ENCODE measurements at places on chromosomes 11 and 22.

GRCh38 chr11:111933872-111934271 is 3.3 kb upstream of the DIXDC1 start:
- no peak for DNase-seq

GRCh38 chr11:122045181-122045586 is 70.8 kb downstream of the BLID start:
- DNase-seq, result no peak

GRCh38 chr11:26276798-26277424 is 55.0 kb upstream of the ANO3 start:
- peak; percentile 53 for DNase-seq

DNA sequence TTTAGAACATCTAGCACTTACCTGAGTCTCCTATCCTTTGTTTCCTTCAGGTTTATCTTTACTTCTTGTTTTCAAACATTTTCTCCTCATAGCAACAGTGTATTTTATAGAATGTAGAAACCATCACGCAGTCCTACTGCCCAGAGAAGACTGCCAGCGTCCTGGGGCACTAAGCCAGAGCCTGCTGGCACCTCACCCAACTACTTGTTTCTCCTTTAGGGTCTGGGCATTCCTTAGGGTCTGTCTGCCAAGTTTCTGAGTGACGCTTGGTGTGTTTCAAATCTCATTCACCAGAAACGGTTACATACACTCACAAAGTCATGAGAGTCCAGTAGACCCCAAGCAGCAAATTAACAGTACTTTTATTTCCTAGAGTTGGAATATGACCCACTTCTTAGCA is 49.6 kb upstream of the SLC25A1 start:
- no peak for DNase-seq

- no peak for DNase-seq
Measured at GRCh38 chr11:71429701-71430100, 18.5 kb downstream of the DHCR7 start.

- peak; percentile 95 for DNase-seq
Measured at GRCh38 chr11:67464411-67465188, 4.5 kb downstream of the TMEM134 start.

GRCh38 chr11:17639091-17639490 is 80.3 kb upstream of the MYOD1 start:
- DNase-seq, result no peak

DNA sequence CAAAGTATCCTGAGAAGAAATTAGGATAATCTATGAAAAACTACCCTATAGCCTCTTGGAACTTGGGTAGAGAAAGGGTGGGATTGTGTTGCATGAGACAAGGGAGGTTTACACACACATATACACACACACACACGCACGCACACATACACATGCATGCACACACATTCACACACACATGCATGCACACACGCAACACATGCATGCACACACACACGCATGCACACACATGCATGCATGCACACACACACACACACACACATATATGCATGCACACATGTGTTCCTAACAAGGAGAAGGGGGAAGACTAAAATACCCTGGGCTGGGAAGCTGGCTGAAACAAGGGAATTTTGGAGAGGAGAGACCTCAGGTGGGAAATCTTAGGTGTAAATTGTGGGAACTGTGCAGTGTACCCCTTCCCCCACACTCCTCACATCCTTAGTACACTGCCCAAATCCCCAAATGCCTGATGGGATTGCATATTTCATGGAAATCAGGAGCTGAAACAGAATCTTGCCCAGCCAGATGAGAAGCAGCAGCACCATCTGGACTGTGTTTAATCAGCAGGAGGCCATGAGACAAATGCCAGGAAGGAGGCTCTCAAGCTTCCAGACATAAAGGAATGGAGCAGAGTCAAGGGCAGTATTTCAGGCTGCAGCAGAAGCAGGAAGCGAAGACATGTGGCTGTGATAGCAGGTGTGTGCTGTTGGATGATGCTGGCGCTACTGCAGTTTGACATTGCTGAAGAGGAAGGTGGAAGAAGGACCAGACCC is 14.6 kb upstream of the POLD3 start:
- DNase-seq, result no peak

DNA sequence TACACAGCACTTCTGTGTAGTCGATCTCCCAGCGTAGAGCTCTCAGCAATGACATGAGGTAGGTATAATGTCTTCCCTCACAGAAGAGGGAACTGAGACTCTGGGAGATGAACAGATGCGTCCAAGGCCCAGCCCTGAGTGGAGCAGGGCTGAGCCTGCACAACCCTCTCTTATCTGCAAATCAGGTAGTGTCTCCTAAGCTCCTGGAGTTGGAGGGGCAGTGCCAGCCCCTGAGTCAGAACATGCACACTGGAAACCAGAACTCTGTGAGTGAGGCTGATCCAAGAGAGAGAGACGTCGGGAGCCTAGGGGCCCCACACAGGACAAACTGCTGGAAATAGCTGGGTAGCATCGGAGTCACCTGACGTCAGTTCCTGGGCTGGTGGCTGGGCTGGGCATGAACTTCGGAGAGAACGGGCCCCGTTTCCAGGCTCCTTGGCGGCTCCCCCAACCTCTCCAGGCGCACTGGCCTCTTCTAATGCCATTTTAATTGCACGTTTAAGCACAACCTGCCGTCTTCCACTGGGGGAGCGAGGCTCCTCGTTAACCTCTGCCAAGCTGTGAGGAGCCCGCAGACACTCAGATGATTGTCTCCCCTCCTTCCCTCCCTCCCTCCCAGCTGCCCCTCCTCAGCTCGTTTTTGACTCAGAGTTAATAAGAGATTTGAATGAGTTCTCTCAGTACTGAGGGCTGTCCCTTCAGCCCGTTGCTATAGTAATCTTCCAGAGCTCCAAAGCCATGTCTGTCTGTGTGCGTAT is 191.2 kb upstream of the TBCEL start:
- no peak for DNase-seq

- DNase-seq, result no peak
Measured at GRCh38 chr11:126155402-126156187, 55.9 kb downstream of the RPUSD4 start.

GRCh38 chr11:9038541-9038940 is 34.7 kb upstream of the NRIP3 start:
- no peak for DNase-seq

DNA sequence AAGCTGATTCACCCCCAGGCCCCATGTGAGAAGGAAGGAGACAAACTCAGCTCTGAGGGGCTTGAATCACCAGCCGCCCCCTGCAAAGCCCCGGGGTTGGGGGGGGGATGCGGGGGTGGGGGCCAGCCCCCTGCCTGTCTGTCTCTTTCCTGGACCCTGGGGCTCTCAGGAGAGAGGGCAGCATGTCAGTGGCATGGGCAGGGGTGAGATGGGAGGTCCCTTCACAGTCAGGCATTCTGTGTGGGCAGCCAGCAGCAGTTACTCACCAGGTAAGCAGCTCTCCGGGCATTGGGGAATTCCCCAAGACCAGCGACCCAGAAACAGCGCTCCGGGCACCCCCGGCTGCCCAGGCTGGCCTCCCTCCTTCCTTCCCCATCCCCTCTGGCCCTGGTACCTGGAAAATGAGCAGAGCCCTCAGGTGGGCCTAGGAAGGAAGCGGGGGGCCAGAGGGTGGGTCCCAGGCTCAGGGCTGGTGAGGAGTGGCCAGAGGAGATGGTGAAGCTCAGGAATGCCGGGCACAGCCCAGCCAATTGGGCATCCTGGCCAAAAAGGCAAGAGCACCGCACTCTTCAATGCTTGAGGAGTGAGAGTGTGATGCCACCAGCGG is 4.2 kb upstream of the LIF start:
- peak; percentile 69 for DNase-seq

DNA sequence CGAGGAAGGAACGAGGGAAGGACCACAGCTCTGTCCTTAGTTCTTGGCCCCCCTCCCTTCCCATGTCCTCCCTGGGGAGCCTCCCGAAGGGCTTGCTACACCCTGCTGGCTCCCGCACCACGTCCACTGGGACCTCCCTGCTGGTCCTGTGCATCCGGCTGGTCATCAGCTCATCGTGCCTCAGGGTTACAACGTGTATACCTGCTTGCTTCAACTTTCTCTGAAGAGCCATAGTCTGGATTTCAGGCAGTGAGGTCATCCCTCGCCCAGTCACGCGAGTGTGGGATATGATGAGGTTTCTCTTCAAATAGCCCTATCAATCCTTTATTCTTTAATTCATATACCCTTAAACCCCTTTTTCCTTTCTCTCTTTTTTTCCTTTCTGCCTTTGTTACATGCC is 21.5 kb upstream of the CECR2 start:
- no peak for DNase-seq

- no peak for DNase-seq
Measured at GRCh38 chr11:13772223-13773046, 104.0 kb downstream of the FAR1 start.

DNA sequence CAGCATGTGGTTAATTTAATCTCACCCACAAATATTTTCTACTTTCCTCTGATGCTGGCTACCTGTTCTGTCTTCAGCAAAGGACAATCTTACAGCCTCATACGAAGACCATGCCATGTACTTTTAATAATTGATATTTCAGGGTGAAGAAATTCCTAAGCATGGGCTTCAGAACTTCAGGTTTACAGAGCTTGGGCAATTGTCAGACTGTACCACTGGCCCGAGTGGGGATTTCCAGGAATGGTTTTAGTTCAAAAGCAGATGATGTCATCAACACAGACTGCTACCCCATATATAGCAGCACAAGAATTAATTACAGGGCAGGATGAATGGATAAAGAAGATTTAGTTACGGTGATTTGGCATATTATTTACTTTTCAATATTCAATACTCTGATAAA is 171.8 kb downstream of the ETS1 start:
- DNase-seq, result no peak

DNA sequence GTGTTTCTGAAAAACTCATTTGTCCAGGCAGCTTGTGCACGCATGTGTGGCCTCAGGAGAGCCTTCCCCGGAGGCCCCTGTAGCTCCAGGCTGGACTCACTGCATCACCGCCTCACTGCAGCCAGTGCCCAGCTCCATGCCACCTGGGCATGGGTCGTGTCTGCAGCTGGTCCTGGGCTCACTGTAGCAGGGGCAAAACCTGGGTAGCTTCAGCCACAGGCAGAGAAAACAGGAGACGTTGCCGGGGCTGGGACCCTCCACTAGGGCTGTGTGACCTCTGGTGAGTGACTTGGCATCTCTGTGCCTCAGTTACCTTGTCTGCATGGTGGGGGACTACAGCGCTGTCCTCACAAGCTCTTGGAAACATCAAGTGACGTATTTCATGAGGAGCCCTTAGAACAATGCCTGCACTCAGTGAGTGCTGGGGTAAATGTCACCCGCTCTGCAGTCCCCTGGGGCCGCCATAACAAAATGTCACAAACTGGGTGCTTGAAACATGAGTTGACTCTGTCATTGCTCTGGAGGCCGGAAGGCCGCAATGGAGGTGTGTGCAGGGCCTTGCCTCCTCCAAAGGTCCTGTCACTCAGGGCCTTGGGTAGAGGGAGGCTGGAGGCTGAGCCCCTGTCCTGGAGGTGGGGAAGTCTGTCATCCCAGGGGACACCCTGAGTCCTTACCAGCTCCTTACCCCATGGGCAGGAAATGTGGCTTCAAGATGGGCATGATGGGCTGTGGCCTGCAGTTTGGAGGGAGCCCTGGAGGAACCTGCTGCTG is 488.7 kb downstream of the TBC1D22A start:
- no peak for DNase-seq

GRCh38 chr11:34242037-34242625 is 115.7 kb downstream of the ABTB2 start:
- DNase-seq, result no peak

DNA sequence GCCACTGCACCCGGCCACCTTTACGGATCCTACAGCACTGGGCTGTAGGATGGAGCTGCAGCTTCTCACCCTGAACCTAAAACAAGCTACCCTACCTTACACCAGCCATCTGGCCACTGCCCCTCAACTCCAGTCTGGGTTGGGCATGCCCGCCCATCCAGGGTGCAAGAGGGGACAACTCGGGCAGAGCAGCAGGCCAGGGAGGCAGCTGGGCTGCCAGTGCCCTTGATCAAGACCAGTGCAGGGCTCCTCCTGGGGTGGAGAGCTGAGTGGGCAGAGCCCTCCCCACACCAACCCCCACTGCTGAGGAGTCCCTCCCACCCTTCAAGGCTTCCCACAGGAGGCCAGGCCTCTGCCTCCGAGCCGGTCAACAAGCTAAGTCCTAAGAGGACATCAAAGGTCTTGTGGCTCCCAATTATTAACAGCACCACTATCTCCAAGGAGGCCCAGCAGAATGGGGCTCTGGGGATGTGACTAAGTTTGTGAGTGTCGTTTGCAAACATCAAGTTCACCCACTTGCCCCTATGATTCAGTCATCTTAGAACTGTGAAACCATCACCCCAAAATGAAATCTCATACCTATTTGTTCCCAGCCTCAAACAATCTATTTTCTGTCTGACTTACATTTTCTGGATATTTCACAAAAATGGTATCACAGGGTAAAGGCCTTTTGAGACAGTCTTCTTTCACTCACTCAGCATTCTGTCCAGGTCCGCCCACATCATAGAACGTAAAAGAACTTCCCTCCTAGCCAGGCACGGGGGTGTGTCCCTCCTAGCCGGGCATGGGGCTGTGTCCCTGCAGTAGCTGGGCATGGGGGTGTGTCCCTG is 11.0 kb downstream of the GATD1 start:
- no peak for DNase-seq

- DNase-seq, result no peak
Measured at GRCh38 chr11:3906166-3906565, 50.7 kb downstream of the STIM1 start.

DNA sequence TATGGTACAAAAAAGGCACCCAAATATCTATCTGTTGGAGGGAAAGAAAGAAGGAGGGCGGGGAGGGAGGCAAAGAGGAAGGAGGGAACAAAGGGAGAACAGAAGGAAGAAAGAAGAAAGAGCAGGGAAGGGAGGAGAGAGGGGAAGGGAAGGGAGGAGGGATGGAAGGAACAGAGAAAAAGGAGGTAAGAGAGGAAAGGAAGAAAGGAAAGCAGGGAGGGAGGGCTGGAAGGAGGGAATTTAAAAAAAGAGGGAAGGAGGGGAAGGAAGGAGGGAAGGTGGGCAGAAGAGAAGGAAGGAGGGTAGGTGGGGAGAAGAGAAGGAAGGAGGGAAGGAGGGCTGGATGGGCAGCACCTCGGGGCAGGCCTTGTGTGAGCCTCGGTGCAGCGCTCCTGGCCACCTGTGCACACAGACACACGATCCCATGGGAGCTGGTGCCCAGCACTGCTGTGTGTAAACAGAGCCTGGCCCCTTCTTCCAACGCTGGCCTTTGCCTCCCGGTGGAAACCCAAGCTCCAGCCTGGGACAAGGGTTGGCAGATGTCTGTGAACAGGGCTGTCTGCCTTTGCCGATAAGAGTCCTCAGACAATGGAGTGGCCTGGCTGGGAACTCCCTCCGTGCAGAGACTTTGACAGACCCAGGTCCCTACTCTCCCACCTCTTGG is 23.2 kb downstream of the SMIM38 start:
- DNase-seq, result no peak

DNA sequence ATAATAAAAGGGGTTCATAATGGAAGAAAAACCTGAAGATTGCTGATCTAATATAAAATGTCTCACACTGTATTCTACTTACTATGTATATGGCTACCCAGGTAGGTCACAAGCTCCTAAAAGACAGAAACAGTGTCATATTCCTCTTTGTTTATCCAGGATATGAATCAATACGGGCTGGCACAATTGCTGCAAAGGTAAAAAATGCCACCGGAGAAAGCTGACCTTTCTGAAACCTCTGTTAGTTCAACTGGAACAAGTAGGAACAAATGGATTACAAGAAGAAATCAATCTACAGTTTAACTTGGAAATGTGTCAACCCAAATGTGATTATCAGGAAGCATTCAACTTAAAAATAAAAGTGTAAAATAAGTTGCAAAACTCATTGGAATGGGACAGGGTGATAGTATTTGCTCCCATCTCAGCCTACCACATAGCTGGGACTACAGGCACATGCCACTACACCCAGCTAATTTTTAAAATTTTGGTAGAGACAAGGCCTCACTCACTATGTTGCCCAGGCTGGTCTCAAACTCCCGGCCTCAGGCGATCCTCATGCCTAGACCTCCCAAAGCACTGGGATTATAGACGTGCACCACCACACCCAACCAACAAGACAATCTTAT is 27.6 kb downstream of the SLC35F2 start:
- no peak for DNase-seq

All from activated CD4-positive, alpha-beta T cell treated with anti-CD3 and anti-CD28 coated beads for 48 hours (primary cell).